Dermis blood vessel endothelial cell (primary cell): ENCODE measurements at places on chromosomes 5 and 9. TPM values are rescaled to one million over a fixed set of nuclear protein-coding genes. Genes with fewer than 3 reads are reported as not detected.

ECM2 gene
- total RNA-seq: not detected in 2 replicates

LHX3 gene
- not detected in 2 replicates for total RNA-seq

PPP2R2B gene
- not detected in 2 replicates for total RNA-seq

MARVELD2 gene
- total RNA-seq: 2.0 and 3.1 TPM in 2 replicates

CLIC3 gene
- total RNA-seq: 0.09 TPM in 1 of 2 replicates, not detected in the other

RETREG1 gene
- 0.19 and 0.51 TPM in 2 replicates for total RNA-seq

LSM11 gene
- 8.9 and 11.2 TPM in 2 replicates for total RNA-seq

BTNL8 gene
- total RNA-seq: 0.17 and 0.19 TPM in 2 replicates

TMEM174 gene
- total RNA-seq: not detected in 2 replicates

CDX1 gene
- total RNA-seq: not detected in 2 replicates

AGXT2 gene
- total RNA-seq: 0.05 TPM in 1 of 2 replicates, not detected in the other

SLC45A2 gene
- total RNA-seq: 0.09 TPM in 1 of 2 replicates, not detected in the other

PLEKHG4B gene
- not detected in 2 replicates for total RNA-seq

MCIDAS gene
- total RNA-seq: not detected in 2 replicates

- no peak for DNase-seq
Measured at GRCh38 chr5:9455826-9456434, 89.9 kb downstream of the SEMA5A start.

DNA sequence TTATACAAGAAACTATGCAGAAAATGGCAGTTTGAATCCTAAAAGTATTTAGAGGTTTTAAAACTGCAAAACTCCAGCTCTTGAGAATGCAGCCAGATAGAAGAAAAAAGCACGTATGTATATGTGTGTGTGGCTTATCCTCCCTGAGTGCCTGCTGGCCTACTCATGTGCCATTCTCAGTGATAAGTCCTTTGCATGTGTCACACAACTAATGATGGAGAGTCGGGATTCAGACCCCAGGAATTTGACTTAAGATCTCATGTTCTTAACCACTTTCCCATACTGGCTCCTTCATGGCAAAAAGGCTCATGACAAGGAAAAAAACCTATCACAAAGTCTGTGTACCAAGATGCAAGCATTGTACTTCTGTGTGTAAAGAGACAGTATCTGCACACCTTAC, 26.6 kb downstream of the SMARCA2 start:
- DNase-seq: no peak

DNA sequence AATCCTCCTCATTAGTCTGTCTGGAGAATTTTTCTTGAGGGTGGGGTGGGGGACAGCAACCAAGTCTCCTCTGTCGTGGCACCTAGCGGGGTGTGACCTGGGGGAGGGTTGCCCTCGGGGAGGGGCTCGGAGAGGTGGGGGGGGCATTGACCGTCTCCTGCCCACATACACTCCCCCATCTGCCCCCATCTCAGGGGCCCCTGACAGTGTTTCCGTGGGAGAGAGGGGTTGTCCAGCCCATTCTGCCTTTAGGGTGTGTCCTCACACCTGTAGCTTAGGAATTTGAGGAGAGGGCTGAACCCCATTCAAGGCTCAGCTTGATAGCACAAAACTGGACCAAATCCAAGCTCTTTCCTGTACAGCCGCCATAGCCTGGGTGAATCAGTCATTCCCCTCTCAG, 5.9 kb upstream of the CXXC5 start:
- DNase-seq: no peak

DNA sequence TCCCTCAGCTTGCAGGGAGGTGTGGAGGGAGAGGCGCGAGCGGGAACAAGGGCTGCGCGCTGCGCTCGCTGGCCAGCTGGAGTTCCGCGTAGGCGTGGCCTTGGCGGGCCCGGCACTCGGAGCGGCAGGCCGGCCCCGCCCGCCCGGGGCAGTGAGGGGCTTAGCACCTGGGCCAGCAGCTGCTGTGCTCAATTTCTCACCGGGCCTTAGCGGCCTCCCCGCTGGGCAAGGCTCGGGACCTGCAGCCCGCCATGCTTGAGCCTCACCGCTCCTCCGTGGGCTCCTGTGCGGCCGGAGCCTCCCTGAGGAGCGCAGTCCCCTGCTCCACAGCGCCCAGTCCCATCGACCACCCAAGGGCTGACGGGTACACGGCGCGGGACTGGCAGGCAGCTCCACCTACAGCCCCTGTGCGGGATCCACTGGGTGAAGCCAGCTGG, 1516.4 kb downstream of the EFNA5 start:
- DNase-seq: no peak

DNA sequence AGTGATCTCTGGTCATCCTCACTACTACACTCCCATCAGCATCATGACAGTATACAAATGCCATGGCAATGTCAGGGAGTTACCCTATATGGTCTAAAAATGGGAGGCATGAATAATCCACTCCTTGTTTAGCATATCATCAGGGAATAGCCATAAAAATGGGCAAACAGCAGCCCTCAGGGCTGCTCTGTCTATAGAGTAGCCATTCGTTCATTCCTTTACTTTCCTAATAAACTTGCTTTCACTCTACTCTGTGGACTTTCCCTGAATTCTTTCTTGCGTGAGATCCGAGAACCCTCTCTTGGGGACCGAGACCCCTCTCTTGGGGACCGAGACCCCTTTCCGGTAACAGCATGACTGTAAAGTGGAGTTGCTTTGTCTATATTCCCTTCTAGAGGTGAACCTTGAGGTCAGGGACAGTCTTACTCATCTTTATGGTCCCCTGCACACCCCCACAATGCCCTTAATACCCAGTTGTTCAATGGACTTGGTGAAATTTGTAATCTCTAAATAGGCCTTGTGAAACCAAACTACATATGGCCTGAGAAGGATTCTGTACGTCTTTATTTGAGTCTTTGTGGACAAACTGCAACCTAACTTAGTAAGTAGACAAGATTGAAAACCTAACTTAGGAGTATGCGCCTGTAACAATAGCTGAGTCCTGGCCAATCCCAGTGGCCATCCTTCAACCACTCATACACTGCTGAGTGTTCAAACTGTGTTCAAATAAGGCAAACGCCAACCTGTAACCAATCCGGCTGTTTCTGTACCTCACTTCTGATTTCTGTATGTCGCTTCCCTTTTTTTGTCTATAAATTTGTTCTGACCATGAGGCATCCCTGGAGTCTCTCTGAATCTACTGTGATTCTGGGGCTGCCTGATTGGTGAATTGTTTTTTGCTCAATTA, 32.3 kb upstream of the UBTD2 start:
- no peak for DNase-seq

DNA sequence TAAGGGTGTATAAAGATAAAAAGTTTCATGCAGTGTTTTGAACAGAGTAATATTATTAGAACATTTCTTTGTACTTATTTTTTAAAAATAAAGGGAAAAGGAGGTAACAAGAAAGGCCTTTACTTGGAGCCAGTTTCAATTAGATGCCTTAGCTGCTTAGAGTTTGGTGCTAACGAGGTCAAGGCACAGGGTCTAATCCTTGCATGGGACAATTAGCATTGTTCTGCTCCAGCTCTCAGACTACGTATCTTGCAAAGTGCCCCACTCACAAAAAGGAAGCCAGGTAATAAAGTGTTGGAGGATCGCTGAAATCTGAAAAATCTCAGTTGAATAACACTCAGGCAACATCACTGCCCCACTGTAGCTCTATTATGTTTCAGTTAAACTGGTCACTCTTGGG, 2011.3 kb downstream of the EFNA5 start:
- no peak for DNase-seq

- DNase-seq: no peak
Measured at GRCh38 chr5:104573949-104574709, 1011.5 kb upstream of the NUDT12 start.

GRCh38 chr9:70409280-70409679, 5.2 kb downstream of the KLF9 start:
- DNase-seq: no peak

DNA sequence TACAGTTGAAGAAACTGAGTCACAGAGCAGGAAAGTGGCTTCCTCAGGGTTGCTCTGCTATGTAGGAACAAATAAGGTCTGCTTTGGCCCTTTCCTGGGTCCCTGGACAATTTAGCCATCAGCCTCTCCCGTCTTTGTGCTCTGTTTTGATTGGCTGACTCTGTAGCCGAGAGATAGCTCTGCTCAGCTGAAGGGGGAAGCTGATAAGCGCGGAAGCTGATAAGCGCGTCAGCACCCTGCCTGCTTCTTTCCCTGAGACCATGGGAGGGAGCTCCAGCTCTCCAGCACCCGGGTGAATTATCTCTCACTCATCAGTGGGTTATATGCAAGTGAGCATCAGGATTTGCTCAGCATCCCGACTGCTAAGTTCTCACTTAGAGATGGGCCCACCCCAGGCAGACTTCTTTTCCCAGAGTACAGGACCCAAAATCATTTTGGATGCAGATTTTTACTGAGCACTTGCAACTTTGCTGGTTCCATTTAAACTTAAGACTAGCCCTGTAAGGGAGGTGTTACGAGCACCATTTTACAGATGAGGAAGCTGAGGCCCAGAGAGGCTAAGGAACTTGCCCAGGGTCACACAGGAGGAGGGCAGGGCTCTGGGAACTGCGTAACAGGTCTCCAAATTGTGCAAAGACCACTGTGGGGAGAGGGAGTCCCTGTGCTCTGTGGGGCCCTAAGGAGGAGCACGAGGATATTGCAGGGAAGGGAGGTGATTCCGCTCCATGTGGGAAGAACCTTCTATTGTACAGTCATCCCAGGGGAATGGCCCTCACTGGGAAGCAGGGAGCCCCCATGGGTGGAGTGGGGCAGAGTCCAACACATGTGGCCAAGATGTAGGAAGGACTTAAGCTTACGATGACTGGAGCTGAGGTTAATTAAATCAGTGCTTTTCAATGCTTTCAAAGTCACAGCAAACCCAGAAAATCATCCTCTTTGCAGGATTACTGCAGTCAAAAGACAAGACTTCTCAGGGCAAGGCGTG, 83.7 kb upstream of the ORM1 start:
- peak; percentile 64 for DNase-seq

GRCh38 chr5:141100243-141100805, at the start of gene PCDHB3:
TSS of gene PCDHB3 (plus strand) at chr5:141100473. CDS start at chr5:141100650, 177 bp downstream.
- peak; percentile 57 for DNase-seq

DNA sequence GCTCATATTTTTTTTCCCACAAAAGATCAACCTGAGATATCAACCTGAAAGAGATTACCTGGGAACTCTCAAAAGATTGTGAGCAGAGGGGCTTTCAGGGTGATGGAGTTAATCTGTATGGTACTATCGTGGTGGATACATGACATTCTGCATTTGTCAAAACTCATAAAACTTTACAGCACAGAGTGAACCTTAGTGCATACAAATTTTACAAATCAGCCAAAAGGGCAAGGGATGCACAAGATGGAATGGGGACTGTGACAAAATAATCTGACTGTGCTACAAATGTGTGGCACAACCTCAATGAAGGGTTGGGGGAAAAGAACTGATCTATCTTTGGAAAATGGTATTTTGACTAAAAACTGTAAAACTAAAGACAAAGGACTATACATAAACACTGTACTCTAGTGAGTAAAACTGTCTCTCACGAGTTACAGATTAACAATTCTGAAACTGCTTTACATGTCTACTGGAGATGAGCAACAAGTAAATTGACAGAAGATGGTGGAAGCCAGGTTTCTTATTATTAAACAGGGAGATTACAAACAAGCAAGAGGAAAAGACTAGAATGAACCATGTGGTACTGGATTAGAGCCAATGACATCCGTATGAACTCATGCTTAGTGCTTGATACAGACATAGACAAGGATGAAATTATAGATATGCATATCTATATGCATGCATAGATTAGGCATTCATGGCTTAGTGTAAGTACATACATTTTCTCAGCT, 24.8 kb upstream of the RLN1 start:
- DNase-seq: no peak

DNA sequence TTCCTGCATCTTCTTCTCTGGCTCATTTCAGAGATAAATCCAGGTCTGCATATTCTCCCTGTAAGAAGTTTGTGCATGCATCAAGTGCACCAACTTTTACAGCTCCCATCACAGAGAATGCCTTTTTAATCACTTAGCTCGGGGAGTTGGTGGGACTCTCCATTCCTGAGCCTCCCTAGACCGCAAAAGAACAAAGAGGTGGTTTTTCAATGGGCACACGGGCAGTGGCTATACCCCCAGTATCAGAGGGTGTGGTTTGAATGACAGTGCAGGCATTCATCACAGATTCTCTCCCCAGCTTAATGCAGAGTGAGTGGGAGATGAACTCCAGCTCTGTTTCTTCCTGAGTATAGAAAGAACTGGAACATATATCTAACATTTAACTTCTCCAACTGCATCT, 264.7 kb upstream of the NR4A3 start:
- DNase-seq: no peak

GRCh38 chr5:54476682-54477081, 21.2 kb downstream of the HSPB3 start:
- DNase-seq: no peak

DNA sequence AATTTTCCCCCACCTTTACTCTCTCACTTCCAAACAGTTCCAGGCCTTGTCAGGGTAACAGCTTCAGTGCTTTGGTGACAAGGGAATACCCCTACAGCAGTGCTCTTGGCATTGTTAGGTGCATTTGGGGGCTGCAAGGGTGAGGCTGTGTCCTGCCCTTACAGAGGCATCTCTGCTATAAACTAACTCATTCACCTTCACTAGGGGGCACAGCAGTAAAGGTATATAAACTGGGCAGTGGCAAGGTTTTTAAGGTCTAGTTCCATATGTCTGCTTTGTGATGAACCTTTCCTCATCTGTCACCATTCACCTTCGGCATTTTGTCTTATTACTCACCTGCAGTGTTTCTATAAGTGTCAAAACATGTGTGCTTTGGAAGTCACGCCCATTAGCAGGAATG, 79.1 kb upstream of the GPR151 start:
- DNase-seq: no peak

GRCh38 chr5:10030219-10030831, 219.4 kb downstream of the ATPSCKMT start:
- DNase-seq: no peak

GRCh38 chr5:164210491-164210890, 705.1 kb downstream of the MAT2B start:
- DNase-seq: no peak

- DNase-seq: peak; percentile 45
Measured at GRCh38 chr9:34501889-34502425, 20.8 kb downstream of the ENHO start.

DNA sequence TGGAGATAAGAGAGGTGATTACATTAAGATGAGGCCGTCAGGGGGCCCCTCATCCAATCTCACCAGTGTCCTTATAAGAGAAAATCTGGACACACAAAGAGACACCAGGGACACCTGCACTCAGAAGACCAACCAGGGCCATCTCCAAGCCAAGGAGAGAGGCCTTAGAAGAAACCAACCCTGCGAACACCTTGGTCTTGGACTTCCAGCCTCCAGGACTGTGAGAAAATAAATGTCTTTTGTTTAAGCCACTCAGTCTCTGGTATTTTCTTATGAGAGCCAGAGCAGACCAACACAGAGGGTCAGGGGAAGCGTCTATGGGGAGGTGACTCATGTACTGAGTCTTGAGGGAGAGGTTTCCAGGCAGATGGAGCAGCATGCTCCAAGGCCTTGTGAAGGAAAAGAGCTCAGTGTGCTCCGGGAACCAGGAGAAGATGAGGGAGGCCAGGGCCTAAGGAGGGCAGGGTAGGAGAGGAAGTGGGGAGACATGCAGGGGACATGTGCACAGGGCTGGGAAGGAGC, 5.4 kb downstream of the PHYKPL start:
- DNase-seq: peak; percentile 37
